Glomerular endothelial cell (primary cell): ENCODE measurements at places on chromosomes 13 and 19. TPM values are rescaled to one million over a fixed set of nuclear protein-coding genes. Genes with fewer than 3 reads are reported as not detected.

Gene VAV1
- not detected in 2 replicates for total RNA-seq

Gene KIR2DL3
- not detected in 2 replicates for total RNA-seq

Gene ZNF701
- 6.9 and 9.8 TPM in 2 replicates for total RNA-seq

Gene CCNE1
- total RNA-seq, result 6.5 and 8.3 TPM in 2 replicates

Gene TEX29
- not detected in 2 replicates for total RNA-seq

Gene GPR183
- 0.10 and 0.58 TPM in 2 replicates for total RNA-seq

Gene TMEM150B
- total RNA-seq, result not detected in 2 replicates

Gene RAB20
- total RNA-seq, result 3.3 and 5.8 TPM in 2 replicates

Gene PSG5
- 0.10 and 0.29 TPM in 2 replicates for total RNA-seq

Gene CLC
- not detected in 2 replicates for total RNA-seq

Gene PRODH2
- not detected in 2 replicates for total RNA-seq

Gene FFAR2
- not detected in 2 replicates for total RNA-seq

Gene PROZ
- total RNA-seq, result not detected in 2 replicates

Gene CGB3
- not detected in 2 replicates for total RNA-seq

Gene PINLYP
- 2.5 TPM in 1 of 2 replicates, not detected in the other for total RNA-seq

Gene KLK14
- not detected in 2 replicates for total RNA-seq

Gene ZNF816
- total RNA-seq, result 3.0 and 8.4 TPM in 2 replicates

Gene KXD1
- total RNA-seq, result 143 and 155 TPM in 2 replicates

Gene ZNF749
- total RNA-seq, result 7.5 and 8.0 TPM in 2 replicates

Gene XAB2
- 40.5 and 46.3 TPM in 2 replicates for total RNA-seq

Gene PRTN3
- not detected in 2 replicates for total RNA-seq

Gene GPR12
- total RNA-seq, result not detected in 2 replicates

Gene CPT1C
- total RNA-seq, result 18.6 and 28.4 TPM in 2 replicates

Gene SKA3
- total RNA-seq, result 2.3 and 5.4 TPM in 2 replicates

Gene MAP4K1
- total RNA-seq, result 0.39 TPM in 1 of 2 replicates, not detected in the other

Gene OVOL3
- not detected in 2 replicates for total RNA-seq

Gene C1QTNF9B
- total RNA-seq, result not detected in 2 replicates

Gene ZNF181
- total RNA-seq, result 5.1 and 15.6 TPM in 2 replicates

Gene FXYD1
- total RNA-seq, result not detected in 2 replicates

Gene C5AR2
- under 0.01 TPM in 2 replicates for total RNA-seq

Gene FBXL12
- total RNA-seq, result 22.1 and 27.5 TPM in 2 replicates

Gene EPSTI1
- total RNA-seq, result 3.4 and 17.9 TPM in 2 replicates

Gene SOX1
- not detected in 2 replicates for total RNA-seq

Gene ZNF780B
- total RNA-seq, result 7.7 and 11.3 TPM in 2 replicates

Gene KCTD12
- total RNA-seq, result 118 and 167 TPM in 2 replicates

Gene TEX26
- not detected in 2 replicates for total RNA-seq

Gene CRX
- not detected in 2 replicates for total RNA-seq

Gene KLK8
- not detected in 2 replicates for total RNA-seq
